Activated CD4-positive, alpha-beta T cell treated with anti-CD3 and anti-CD28 coated beads for 1 hour (primary cell): ENCODE measurements at places on chromosomes 16 and 17.

DNA sequence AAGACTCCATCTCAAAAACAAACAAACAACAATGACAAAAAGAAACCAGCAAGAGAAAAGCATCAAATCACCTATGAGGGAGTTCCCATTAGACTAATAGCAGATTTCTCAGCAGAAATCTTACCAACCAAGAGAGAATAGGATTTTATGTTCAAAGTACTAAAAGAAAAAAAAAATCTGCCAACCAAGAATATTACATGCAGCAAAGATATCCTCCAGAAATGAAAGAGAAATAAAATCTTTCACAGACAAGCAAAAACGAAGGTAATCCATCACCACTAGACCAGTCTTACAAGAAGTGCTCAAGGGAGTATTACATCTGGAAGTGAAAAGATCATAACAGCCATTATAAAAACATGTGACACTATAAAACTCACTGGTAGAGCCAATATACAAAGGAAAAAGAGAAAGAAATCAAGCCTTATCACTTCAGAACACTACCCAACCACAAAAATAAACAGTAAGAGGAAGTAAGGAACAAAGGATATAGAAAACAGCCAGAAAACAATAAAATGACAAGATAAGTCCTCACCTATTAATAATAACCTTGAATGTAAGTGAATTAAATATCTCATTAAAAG, 66.3 kb downstream of the STX8 start:
- no peak for DNase-seq

DNA sequence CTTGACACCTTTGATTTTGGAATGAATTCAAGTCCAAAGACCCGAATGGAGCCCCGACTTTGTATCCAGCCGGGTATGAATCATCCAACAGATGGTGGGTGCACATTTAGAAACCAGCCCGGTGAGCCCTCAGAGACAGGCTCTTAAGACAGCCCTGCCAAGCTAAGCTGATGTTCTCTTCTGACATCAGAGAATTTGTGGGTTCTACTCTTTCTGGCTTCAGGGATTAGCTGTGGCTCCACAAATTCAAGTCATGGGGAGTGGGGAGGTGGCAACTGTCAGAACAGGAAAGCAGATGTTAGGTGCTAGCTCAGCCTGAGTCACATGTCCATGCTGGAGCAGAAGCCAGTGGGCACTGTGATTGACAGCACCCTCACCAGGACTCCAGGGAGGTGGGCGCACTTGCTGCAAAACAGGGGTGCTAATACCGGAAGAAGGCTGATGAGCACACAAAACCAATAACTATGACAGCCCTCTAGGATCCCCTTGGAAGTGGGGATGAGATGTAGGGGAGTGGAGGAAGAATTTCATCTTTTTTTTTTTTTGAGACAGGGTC, 31.4 kb upstream of the XYLT2 start:
- DNase-seq = no peak

DNA sequence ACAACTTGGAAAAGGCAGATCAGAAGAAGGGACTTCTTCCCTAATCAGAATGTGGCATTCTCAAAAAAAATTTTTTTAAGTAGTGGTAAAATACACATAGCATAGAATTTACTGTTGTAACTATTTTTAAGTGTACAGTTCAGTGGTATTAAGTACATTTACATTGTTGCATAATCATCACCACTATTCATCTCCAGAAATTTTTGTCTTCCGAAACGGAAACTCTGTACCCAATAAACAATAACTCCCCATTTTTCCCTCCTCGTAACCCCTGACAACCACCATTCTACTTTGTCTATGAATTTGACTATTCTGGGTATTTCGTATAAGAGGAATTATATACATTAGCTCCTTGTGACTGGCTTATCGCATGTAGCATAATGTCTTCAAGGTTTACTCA, 18.9 kb downstream of the METTL9 start:
- DNase-seq = no peak

GRCh38 chr17:78029697-78030096, 71.2 kb downstream of the TNRC6C start:
- DNase-seq = no peak

- no peak for DNase-seq
Measured at GRCh38 chr16:50567651-50568050, 19.5 kb downstream of the NKD1 start.

- no peak for DNase-seq
Measured at GRCh38 chr16:77991701-77992100, 30.6 kb upstream of the CLEC3A start.

DNA sequence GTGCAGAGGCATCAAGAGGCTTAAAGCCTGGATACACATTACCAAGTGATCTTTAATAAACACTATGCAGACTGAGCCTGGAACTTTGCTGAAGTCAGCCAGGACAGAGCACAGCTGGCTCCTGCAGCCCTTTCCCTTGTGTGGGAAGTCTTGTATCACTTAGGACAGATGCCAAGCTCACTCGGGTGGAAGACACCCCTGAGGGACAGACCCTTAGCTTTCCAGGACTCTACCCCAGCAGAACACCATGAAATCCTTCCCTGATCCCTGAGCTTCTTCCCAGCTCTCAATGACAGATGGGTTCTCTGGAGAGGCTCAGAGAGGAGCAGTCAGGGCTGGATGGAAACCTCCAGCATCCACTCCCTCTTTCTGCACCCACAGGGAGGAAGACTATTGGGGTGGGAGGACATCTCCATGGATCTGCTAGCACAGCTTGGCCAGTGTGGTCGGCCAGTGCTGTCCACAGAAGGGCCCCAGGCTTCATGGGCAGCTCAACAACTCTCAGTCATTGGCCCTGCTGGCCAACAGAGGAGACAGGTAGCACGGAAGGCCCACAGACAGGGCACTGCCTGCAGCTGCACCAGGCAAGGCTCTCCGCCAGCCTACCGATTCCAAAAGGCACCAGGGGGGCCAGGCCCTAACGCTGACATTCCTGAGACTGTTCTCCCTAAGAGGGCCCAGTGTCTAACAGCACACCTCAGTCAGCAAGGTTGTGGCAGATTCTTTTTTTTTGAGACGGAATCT, 15.9 kb downstream of the RAB5C start:
- no peak for DNase-seq

GRCh38 chr17:82229698-82230608, 1.1 kb downstream of the SLC16A3 start:
- DNase-seq = no peak

DNA sequence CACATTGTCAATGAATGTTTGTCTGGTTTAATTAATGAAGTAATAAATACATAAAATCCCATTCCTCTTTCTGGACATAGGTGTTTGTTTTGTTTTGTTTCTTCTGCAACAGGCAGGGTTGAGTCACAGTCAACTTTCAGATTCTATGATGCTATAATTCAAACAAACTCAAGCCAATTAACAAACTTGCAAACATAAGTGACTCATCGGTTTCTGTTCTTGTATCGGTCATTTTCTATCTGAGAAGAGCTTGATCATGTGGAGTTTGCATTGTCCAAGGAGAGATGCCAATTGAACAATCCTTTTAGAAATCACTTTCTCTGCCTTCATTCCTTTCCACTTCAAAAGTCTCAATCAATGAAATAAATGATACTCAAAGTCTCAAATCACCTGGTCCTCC, 294.2 kb upstream of the C16orf82 start:
- DNase-seq = no peak

- DNase-seq = no peak
Measured at GRCh38 chr16:56697456-56698155, 15.3 kb downstream of the MT1X start.

GRCh38 chr16:78796221-78796866, 696.9 kb downstream of the WWOX start:
- no peak for DNase-seq

DNA sequence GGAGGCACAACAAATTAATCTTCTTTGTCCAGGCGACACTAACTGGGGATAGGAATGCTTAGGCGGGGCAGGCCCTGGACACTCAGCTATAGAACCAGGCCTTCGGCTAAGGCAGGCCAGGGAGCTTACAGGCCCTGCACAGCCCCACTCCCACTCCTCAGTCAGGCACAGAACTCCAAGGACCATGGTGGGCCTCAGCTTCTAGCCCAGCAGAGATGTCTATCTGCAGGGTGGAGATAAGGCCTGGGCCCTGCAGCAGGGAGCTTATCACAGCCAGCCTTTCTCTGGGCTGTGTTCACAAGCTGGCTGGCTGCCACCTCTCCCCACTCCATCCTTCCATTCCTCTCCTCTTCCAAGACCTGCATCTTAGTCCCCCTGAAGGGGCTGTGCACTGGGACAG, 68.1 kb downstream of the TMEM132E start:
- no peak for DNase-seq

- DNase-seq = no peak
Measured at GRCh38 chr16:8963010-8963820, 491 bp downstream of the USP7 start.

GRCh38 chr16:79508294-79508693, 92.2 kb downstream of the MAF start:
- DNase-seq = no peak

DNA sequence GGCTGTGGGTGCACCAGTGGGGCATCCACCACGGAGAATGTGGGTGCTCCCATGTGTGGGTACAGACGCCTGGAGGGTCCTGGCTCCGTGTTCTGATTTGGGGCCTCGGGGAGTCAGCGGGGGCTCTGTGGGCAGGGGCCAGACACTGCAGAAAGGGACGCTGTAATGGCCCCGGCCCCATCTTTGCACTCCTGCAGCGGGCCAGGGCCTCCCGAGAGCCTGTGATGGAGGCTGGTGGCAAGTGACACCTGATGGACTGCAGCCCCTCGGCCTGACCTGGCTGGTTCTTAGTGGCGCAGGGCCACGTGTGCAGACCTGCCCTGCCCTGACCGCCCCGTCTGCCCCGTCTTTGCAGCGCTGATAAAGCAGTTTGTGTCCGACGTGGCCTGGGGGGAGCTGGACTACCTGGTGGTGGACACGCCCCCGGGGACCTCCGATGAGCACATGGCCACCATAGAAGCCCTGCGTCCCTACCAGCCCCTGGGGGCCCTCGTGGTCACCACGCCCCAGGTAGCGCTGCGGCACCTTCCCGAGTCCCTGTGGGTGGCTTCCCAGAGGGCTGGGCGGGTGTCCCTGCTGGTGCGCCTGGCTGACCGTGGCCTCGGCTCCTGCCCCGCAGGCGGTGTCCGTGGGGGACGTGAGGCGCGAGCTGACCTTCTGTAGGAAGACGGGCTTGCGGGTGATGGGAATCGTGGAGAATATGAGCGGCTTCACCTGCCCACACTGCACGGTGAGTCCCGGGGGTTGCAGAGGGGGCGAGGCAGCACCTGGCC, 4.7 kb downstream of the NUBP2 start:
- no peak for DNase-seq

DNA sequence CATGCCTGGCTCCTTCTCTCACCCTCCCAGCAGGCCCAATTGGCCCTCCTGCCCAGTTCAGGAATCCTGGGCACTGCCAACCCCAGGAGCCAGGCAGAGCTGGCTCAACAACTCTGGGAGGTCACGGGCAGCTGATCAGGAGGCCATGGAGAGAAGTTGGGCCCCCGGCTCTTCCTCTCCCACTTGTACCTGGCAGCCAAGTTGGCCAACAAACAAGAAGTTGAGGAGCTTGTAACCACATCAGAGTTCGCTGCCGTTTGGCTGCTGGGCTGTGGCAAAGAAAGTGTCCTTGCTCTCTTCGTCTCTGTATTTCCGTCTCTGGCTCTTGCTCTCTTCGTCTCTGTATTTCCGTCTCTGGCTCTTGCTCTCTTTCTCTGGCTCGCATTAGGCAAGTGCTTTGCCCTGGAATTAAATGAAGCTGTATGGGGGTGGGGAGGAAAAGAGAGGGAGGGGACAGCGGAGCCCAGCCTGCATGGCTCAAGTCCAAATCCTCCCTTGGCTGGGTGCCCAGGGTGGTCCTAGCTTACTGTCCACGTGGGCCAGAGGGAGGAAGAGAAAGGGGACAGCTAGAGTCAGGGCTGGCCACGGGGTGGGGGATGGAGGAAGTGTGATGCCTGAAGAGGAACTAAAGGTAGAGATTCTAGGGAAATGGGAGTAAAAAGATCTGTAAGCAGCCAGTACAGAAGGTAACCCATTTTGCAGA, 7.8 kb upstream of the TMEM132E start:
- no peak for DNase-seq

DNA sequence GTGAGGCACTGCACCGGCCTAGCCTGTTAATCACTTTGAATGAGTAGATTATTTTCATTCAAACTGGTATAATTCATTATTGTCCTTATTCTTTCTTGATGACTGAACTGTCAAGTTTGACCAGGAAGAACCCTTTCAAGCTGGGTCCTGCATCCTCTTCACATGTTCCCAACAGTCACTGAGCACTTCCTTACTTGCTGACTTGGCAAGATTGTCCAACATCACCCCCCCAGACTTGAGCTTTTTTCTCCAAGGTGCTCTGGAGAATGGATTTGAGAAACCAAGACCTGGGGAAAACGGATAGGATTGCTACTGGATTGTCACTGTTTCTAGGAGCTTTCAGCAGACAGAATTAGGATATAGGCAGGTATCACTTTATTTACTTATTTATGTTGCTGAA, 55.1 kb upstream of the GSG1L start:
- DNase-seq = no peak

DNA sequence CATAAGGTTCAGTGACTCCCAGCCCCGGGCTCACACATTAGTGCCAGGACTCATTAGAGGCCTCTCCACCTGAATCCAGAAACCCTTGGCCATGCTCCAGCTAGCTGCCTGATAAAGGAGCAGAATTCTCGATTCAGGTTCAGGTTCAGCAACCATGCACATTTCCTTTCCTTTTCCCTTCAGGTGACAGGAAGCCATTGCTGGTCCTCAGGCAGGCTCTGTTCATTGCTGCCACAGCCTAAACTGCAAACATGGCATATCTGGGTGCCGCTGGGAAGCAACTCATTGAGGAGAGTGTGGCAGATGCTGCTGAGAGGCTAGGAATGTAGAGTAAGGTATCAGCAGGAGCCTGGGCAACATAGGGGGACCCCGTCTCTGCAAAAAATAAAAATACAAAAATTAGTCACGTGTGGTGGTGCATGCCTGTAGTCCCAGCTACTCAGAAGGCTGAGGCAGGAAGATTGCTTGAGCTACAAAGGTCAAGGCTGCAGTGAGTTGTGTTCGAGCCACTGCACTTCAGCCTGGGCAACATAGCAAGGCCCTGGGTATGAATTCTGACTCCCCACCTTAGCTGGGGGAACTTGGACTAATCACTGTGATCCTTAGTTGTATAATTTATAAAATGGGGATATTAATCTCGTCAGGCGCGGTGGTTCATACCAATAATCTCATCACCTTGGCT, 28.7 kb downstream of the ARL4D start:
- no peak for DNase-seq

GRCh38 chr17:77719806-77720205, 238.7 kb upstream of the TNRC6C start:
- no peak for DNase-seq

- DNase-seq = no peak
Measured at GRCh38 chr16:80940069-80940856, 66.4 kb downstream of the CMC2 start.

- no peak for DNase-seq
Measured at GRCh38 chr16:87534030-87534653, 41.3 kb upstream of the ZCCHC14 start.

DNA sequence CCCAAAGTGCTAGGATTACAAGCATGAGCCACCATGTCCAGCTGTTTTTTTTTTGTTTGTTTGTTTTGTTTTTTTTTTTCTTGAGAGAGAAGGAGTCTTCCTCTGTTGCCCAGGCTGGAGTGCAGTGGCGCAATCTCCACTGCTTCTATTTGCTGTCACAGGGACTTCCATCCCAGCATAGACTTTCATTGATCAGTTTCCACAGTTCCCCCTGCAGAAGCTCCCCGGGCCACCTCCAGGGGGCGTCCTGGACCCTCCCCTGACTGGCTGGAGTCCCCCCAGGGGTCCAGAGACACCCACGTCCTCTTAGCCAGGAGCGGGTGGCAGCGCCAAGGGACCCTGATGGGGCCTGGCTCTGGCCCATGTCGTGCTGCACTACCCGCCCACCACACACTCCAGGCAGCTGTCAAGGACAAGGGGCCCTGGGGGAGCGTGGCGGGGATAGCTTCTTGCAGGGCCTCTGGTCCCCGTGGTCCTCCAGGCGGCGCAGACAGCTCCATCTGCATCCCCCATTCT, 3.1 kb upstream of the NPW start:
- no peak for DNase-seq
